ENCODE measurements at places on chromosomes 11 and 22. TPM values are rescaled to one million over a fixed set of nuclear protein-coding genes. Genes with fewer than 3 reads are reported as not detected.

The SC5D gene
- total RNA-seq, result 18.8 TPM

The LGR4 gene
- total RNA-seq, result 57.4 TPM

The IL10RA gene
- not detected for total RNA-seq

The SLC22A9 gene
- total RNA-seq, result not detected

The TRIM51 gene
- not detected for total RNA-seq

The LDLRAD3 gene
- total RNA-seq, result 5.1 TPM

The C22orf31 gene
- total RNA-seq, result not detected

The DNAJB7 gene
- not detected for total RNA-seq

The USP2 gene
- 0.11 TPM for total RNA-seq

The TLCD5 gene
- 4.4 TPM for total RNA-seq

The ACTN3 gene
- total RNA-seq, result not detected

The MRGPRX4 gene
- total RNA-seq, result not detected

The FAM118A gene
- 10.2 TPM for total RNA-seq

The SLC22A25 gene
- total RNA-seq, result not detected

The FAT3 gene
- total RNA-seq, result 0.11 TPM

The APLNR gene
- total RNA-seq, result not detected

The MAP6 gene
- 4.7 TPM for total RNA-seq

The HINFP gene
- 21.0 TPM for total RNA-seq

The NXPE1 gene
- not detected for total RNA-seq

The PLEKHB1 gene
- total RNA-seq, result 1.2 TPM

The LRRC75B gene
- 8.2 TPM for total RNA-seq

The MYEOV gene
- total RNA-seq, result not detected

The RCOR2 gene
- 4.3 TPM for total RNA-seq

The NPAS4 gene
- not detected for total RNA-seq

The XKR3 gene
- not detected for total RNA-seq

The MS4A15 gene
- not detected for total RNA-seq

The CCDC34 gene
- 6.3 TPM for total RNA-seq

The MFRP gene
- total RNA-seq, result not detected

The CASP1 gene
- not detected for total RNA-seq

The TNNI2 gene
- 1.2 TPM for total RNA-seq

The APOBEC3B gene
- total RNA-seq, result 1.2 TPM

The KDELR3 gene
- total RNA-seq, result 67.5 TPM

The VPREB1 gene
- not detected for total RNA-seq

The FDX1 gene
- total RNA-seq, result 21.6 TPM

The NUCB2 gene
- total RNA-seq, result 48.8 TPM
